ENCODE measurements at places on chromosomes 2 and 18. TPM values are rescaled to one million over a fixed set of nuclear protein-coding genes. Genes with fewer than 3 reads are reported as not detected.
A peak's percentile ranks its signal among the peaks of the same experiment; 100 is the strongest.

- no peaks in the 10 kb centered on the region for H3K36me3 ChIP-seq
- peaks cover 16% of the 10 kb centered on the region for H3K27me3 ChIP-seq
- peak overlapping the region; percentile 48 for H3K4me3 ChIP-seq
- peaks cover 11% of the 10 kb centered on the region for H3K4me1 ChIP-seq
- no peak for DNase-seq
Observed at GRCh38 chr2:119011910-119012209, 69.9 kb downstream of the MARCO start.

DNA sequence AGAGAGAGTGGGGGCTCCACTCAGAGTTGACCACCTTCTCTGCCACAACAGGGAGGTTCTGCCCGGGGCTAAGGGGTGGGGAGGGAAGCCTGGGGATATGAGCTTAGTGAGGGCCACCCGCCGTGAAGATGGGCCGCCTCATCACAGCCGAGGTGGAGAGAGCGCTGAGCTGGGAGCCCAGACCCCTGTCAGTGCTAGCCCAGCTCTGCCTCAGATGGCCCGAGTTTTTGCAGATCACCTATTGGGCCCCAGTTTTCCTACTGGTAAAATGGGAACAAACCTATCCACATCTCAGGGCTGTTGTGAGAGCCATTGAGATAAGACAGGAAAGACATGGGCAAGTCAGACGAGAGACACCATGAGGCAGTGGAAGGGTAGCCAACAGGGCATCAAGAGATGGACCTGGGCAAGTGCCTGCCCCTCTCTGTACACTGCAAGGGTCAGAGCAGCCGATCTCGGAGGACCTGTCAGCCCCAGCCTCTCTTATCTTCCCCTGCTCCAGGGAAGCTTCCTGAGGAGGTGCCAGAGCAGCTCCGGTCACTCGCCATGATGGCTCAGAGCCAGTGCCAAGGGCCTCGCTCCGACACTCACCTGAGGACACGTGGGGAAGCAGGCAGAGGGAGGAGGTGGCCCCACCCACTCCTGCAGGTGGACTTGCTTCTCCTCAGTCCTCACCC is 88.9 kb downstream of the MCFD2 start:
- H3K27me3 ChIP-seq: no peaks in the 10 kb centered on the region
- no peak overlapping the region for H3K4me3 ChIP-seq
- no peaks in the 10 kb centered on the region for H3K36me3 ChIP-seq
- no peaks in the 10 kb centered on the region for H3K4me1 ChIP-seq
- no peak for DNase-seq

GRCh38 chr18:45854036-45854586 is 28.6 kb downstream of the SIGLEC15 start:
- no peak overlapping the region for H3K27ac ChIP-seq
- no peak for DNase-seq
- H3K4me1 ChIP-seq: 0 out of 2 replicates have a peak, but pooled peaks cover 5% of the 10 kb centered on the region
- no peak overlapping the region for H3K4me3 ChIP-seq
- H3K36me3 ChIP-seq: peaks cover 26% of the 10 kb centered on the region

The PSMA8 gene
- total RNA-seq: not detected

The CGREF1 gene
- total RNA-seq: 4.0 TPM

DNA sequence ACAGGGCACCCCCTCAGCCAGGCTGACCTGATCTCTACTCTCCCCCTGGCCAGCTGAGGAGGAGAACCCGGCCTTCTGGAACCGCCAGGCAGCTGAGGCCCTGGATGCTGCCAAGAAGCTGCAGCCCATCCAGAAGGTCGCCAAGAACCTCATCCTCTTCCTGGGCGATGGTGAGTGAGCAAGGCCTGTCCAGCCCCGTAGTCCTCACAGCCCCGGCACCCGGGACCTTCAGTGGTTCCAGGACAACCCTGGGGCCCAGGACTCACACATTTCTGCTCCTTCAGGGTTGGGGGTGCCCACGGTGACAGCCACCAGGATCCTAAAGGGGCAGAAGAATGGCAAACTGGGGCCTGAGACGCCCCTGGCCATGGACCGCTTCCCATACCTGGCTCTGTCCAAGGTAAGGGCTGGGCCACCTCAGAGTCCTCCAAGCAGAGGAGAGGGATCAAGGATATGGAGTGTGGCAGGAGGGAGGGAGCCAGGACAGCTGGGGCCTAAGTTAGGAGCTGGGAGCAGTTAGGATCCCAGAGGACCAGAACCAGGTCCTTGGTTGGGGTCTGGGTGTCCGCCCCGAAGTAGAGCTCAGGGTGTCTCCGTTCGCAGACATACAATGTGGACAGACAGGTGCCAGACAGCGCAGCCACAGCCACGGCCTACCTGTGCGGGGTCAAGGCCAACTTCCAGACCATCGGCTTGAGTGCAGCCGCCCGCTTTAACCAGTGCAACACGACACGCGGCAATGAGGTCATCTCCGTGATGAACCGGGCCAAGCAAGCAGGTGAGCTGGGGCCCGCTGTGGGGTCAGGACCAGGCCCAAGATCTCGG is 555 bp downstream of the ALPI start:
- no peak overlapping the region for H3K4me3 ChIP-seq
- no peaks in the 10 kb centered on the region for H3K4me1 ChIP-seq
- no peak for DNase-seq
- H3K27me3 ChIP-seq: no peaks in the 10 kb centered on the region

GRCh38 chr18:52903857-52904256 is 563.9 kb downstream of the DCC start:
- peaks cover 8% of the 10 kb centered on the region for H3K4me1 ChIP-seq
- H3K36me3 ChIP-seq: no peaks in the 10 kb centered on the region

The ITM2C gene
- 347 TPM for total RNA-seq

The TFCP2L1 gene
- 3.7 TPM for total RNA-seq

The CCDC102B gene
- total RNA-seq: 3.1 TPM

- H3K36me3 ChIP-seq: no peaks in the 10 kb centered on the region
- H3K27ac ChIP-seq: no peak overlapping the region
- H3K4me3 ChIP-seq: no peak overlapping the region
Observed at GRCh38 chr2:100987536-100987935, 14.6 kb upstream of the RPL31 start.

DNA sequence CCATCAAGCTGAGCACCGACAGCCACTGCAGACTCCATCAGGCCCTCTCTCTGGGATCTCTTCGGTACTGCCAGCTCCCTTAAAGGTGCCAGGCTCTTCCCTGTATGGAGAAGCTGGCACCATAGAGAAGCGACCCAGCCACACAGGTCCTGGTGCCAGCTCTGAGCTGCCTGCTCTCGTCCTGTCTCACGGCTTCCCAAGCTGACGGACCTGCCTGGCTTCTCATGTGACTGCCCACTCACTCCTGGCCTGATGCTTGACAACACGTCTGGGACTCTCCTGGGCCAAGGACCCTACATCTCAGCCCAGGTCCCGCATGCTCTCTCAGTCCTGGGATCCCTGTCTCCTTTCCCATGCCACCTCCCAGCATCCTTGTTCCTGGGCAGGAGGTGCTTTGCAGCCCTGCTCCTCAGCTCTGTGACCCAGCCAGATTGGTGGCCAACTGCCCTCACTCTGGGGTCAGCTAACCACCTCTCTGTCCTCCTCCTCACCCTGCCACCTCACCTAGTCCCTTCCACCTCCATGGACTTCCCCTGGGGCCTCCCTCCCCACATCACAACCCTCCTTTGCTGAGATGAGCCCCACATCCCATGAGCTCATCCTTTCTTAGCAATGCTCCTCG is 12.5 kb upstream of the ATOH8 start:
- no peak for DNase-seq
- H3K27ac ChIP-seq: no peak overlapping the region
- H3K27me3 ChIP-seq: peaks cover 10% of the 10 kb centered on the region

- no peak for DNase-seq
- H3K27ac ChIP-seq: no peak overlapping the region
- no peak overlapping the region for H3K4me3 ChIP-seq
- peaks cover 23% of the 10 kb centered on the region for H3K27me3 ChIP-seq
- peaks cover 70% of the 10 kb centered on the region for H3K36me3 ChIP-seq
Observed at GRCh38 chr2:5868931-5869330, 176.7 kb downstream of the SOX11 start.

The ASB18 gene
- total RNA-seq: not detected

The TSN gene
- total RNA-seq: 68.5 TPM
